ENCODE measurements at places on chromosomes 3 and 15. TPM values are rescaled to one million over a fixed set of nuclear protein-coding genes. Genes with fewer than 3 reads are reported as not detected.

The PRKCD gene
- 73.0 TPM for polyA plus RNA-seq

The CLRN1 gene
- polyA plus RNA-seq = not detected

The EPHB1 gene
- 0.14 TPM for polyA plus RNA-seq

The BBX gene
- polyA plus RNA-seq = 8.7 TPM
